Panc1 (cell line): ENCODE measurements at places on chromosomes 5 and 9. TPM values are rescaled to one million over a fixed set of nuclear protein-coding genes. Genes with fewer than 3 reads are reported as not detected.

Gene TRIM36
- 1.6 TPM for total RNA-seq

Gene C5orf46
- total RNA-seq, result not detected

Gene SCGB3A2
- 0.39 TPM for total RNA-seq

Gene CCDC112
- 5.6 TPM for total RNA-seq

Gene IL3
- total RNA-seq, result not detected

Gene ZDHHC11B
- total RNA-seq, result 1.4 TPM

Gene NEURL1B
- total RNA-seq, result 5.3 TPM

Gene LRSAM1
- 15.4 TPM for total RNA-seq

Gene FST
- total RNA-seq, result 0.51 TPM

Gene ADRA1B
- 8.3 TPM for total RNA-seq

Gene LRRC70
- total RNA-seq, result 0.13 TPM

Gene GFPT2
- 2.1 TPM for total RNA-seq

Gene AGPAT2
- 77.9 TPM for total RNA-seq

Gene NIPBL
- total RNA-seq, result 41.6 TPM
